ENCODE measurements at places on chromosomes 5 and 9. TPM values are rescaled to one million over a fixed set of nuclear protein-coding genes. Genes with fewer than 3 reads are reported as not detected.

- no peaks in the 10 kb centered on the region for H3K36me3 ChIP-seq
- H3K4me1 ChIP-seq = peaks cover 7% of the 10 kb centered on the region
- H3K4me3 ChIP-seq = no peak overlapping the region
- H3K27me3 ChIP-seq = no peaks in the 10 kb centered on the region
- no peak overlapping the region for H3K27ac ChIP-seq
These were observed 301.3 kb downstream of the ZNF608 start for GRCh38 chr5:124445070-124445619.

GRCh38 chr5:91225848-91226686 is 157.1 kb downstream of the ARRDC3 start:
- H3K4me3 ChIP-seq = no peak overlapping the region
- H3K36me3 ChIP-seq = no peaks in the 10 kb centered on the region
- no peaks in the 10 kb centered on the region for H3K27me3 ChIP-seq
- DNase-seq = no peak
- no peaks in the 10 kb centered on the region for H3K4me1 ChIP-seq
- H3K27ac ChIP-seq = no peak overlapping the region

- no peaks in the 10 kb centered on the region for H3K36me3 ChIP-seq
- peak overlapping the region; percentile 15 for H3K27ac ChIP-seq
- H3K27me3 ChIP-seq = no peaks in the 10 kb centered on the region
- no peak for DNase-seq
- no peak overlapping the region for H3K4me3 ChIP-seq
- H3K4me1 ChIP-seq = peaks cover 8% of the 10 kb centered on the region
These were observed 253.4 kb downstream of the ARHGAP26 start for GRCh38 chr5:143023411-143024096.

DNA sequence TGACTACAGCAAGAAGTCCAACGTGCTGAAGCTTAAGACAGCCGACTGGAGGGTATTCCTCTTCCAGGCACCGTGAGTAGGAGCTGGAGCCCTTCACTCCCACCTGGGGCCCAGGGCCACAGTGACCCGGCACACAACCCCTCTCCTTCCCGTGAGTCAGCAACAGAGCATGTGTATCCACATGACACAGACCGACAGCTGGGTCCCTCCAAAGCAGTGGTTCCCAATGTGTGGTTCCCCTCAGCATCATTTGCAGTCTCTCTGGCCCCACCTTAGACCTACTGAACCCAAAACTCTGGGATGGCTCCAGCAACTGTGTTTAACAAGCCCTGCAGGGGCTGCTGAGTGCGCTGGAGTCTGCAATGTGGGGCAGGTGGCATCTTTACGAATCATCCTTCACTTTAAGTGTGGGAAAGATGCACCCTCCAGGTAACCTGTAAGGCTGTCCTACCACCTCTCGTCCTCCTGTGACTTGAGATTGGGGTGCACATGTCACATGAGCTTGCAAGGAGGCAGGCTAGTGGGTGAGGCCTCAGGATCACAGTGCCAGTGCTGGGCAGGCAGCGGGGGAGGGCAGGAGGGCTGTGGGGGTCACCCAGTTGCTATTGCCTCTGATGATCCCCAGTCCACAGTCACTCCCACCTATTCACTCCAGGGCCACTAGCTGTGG is 42.2 kb downstream of the PSD2 start:
- H3K27me3 ChIP-seq = no peaks in the 10 kb centered on the region
- H3K4me1 ChIP-seq = no peaks in the 10 kb centered on the region
- no peak overlapping the region for H3K27ac ChIP-seq
- no peak overlapping the region for H3K4me3 ChIP-seq
- no peak for DNase-seq

DNA sequence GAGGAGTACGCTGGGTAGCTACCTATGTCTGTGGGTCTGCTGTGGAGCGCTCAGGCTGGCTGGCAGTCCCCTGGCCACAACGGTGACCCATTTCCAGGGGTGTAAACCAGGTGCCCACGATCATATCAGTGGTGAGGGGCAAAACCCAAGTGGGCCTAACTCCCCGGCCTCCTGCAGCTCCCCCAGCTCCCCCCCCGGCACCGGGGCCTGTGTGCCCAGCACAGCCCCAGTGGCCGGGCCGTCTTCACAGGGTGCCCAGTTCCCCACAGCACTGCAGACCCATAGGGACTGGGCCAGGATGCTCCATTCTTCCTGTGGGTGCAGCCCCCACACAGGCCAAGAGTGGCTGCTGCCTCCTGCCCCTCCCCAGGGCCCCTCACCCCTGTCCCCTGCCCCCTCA is 958 bp upstream of the LCN8 start:
- H3K27me3 ChIP-seq = no peaks in the 10 kb centered on the region
- H3K36me3 ChIP-seq = no peaks in the 10 kb centered on the region
- H3K4me1 ChIP-seq = no peaks in the 10 kb centered on the region
- H3K4me3 ChIP-seq = no peak overlapping the region
- no peak for DNase-seq
- no peak overlapping the region for H3K27ac ChIP-seq

- H3K36me3 ChIP-seq = no peaks in the 10 kb centered on the region
- DNase-seq = no peak
- no peaks in the 10 kb centered on the region for H3K4me1 ChIP-seq
- no peak overlapping the region for H3K27ac ChIP-seq
These were observed 288.3 kb upstream of the CDH18 start for GRCh38 chr5:20276061-20276958.

GRCh38 chr5:3845230-3845629 is 249.6 kb downstream of the IRX1 start:
- no peak overlapping the region for H3K4me3 ChIP-seq
- no peak for DNase-seq
- no peaks in the 10 kb centered on the region for H3K4me1 ChIP-seq
- H3K27ac ChIP-seq = no peak overlapping the region
- no peaks in the 10 kb centered on the region for H3K36me3 ChIP-seq

- no peak overlapping the region for H3K27ac ChIP-seq
- DNase-seq = no peak
- H3K36me3 ChIP-seq = no peaks in the 10 kb centered on the region
- H3K4me1 ChIP-seq = peaks cover 24% of the 10 kb centered on the region
These were observed 18.2 kb downstream of the FAF2 start for GRCh38 chr5:176466245-176466871.

GRCh38 chr5:14341571-14342230 is 198.6 kb downstream of the TRIO start:
- H3K27ac ChIP-seq = no peak overlapping the region
- DNase-seq = no peak

- no peak overlapping the region for H3K4me3 ChIP-seq
- no peaks in the 10 kb centered on the region for H3K36me3 ChIP-seq
- H3K4me1 ChIP-seq = no peaks in the 10 kb centered on the region
- H3K27me3 ChIP-seq = no peaks in the 10 kb centered on the region
- no peak overlapping the region for H3K27ac ChIP-seq
These were observed 11.5 kb downstream of the WNT8A start for GRCh38 chr5:138095100-138095907.

GRCh38 chr5:107012371-107012770 is 658.4 kb downstream of the EFNA5 start:
- no peaks in the 10 kb centered on the region for H3K36me3 ChIP-seq
- no peak overlapping the region for H3K27ac ChIP-seq
- no peaks in the 10 kb centered on the region for H3K27me3 ChIP-seq
- no peak overlapping the region for H3K4me3 ChIP-seq
- DNase-seq = no peak

GRCh38 chr9:122822056-122822455 is 6.3 kb downstream of the PDCL start:
- H3K27me3 ChIP-seq = no peaks in the 10 kb centered on the region
- no peak overlapping the region for H3K27ac ChIP-seq
- peaks cover 7% of the 10 kb centered on the region for H3K4me1 ChIP-seq
- peaks cover 22% of the 10 kb centered on the region for H3K36me3 ChIP-seq

- no peak overlapping the region for H3K27ac ChIP-seq
- no peaks in the 10 kb centered on the region for H3K27me3 ChIP-seq
- no peak overlapping the region for H3K4me3 ChIP-seq
These were observed 315.8 kb upstream of the GRAMD2B start for GRCh38 chr5:126107381-126107780.

DNA sequence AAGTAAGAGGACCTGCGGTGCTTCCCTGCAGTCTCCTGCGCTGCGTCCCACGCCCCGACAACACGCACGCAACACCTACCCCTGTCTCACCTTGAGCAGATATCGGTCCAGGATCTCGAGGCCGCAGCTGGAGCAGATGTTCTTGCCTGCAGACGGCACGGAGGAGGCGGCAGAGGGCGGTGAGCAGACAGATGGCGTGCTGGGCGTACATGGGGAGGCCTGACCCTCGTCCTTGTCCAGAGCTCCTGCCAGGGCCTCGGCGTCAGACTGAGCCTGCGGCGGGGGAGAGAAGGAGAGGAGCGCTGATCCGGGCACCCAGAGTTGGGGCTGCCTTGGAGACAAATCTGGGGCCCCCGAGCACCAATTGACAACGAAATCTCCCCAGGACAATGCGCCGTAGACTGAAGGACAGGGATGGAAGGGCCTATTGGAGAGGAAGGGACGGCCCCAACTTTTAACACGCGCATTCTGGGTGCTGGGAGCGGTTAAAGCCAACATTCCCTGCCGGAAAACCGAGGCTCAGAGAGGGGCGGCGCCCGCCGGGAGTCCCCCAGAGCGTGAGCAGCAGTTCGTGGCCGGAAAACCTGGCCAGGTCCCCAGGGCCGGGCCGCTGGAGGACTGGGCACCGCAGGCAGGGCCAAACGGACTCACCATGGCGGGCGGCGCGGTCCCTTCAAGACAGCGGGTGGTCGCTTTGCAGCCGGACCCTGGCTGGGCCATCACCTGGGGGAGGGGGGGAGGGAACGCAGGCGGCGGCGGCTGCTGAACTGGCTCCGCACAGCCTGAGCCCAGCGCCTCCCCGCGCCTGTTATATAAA is 1.8 kb downstream of the LHX6 start:
- no peak overlapping the region for H3K27ac ChIP-seq
- no peak for DNase-seq
- H3K36me3 ChIP-seq = no peaks in the 10 kb centered on the region
- H3K27me3 ChIP-seq = peaks cover 37% of the 10 kb centered on the region
- H3K4me3 ChIP-seq = peak overlapping the region; percentile 45

- DNase-seq = no peak
- no peaks in the 10 kb centered on the region for H3K36me3 ChIP-seq
These were observed 855.2 kb downstream of the MAT2B start for GRCh38 chr5:164360589-164360988.

GRCh38 chr5:112732131-112732530 is 5.6 kb upstream of the APC start:
- H3K27me3 ChIP-seq = no peaks in the 10 kb centered on the region
- no peak overlapping the region for H3K27ac ChIP-seq
- H3K4me3 ChIP-seq = no peak overlapping the region
- no peak for DNase-seq
- peaks cover 22% of the 10 kb centered on the region for H3K4me1 ChIP-seq

- no peaks in the 10 kb centered on the region for H3K4me1 ChIP-seq
- no peak for DNase-seq
- H3K27me3 ChIP-seq = no peaks in the 10 kb centered on the region
- H3K36me3 ChIP-seq = no peaks in the 10 kb centered on the region
- no peak overlapping the region for H3K27ac ChIP-seq
These were observed 266.3 kb downstream of the SEC61B start for GRCh38 chr9:99488131-99489059.

GRCh38 chr9:131744720-131745201 is 4.9 kb upstream of the RAPGEF1 start:
- H3K36me3 ChIP-seq = no peaks in the 10 kb centered on the region
- H3K27me3 ChIP-seq = no peaks in the 10 kb centered on the region
- H3K4me3 ChIP-seq = no peak overlapping the region
- DNase-seq = no peak
- H3K27ac ChIP-seq = no peak overlapping the region

GRCh38 chr5:106691701-106692100 is 979.0 kb downstream of the EFNA5 start:
- H3K36me3 ChIP-seq = no peaks in the 10 kb centered on the region
- no peak overlapping the region for H3K27ac ChIP-seq
- no peaks in the 10 kb centered on the region for H3K4me1 ChIP-seq
- H3K27me3 ChIP-seq = no peaks in the 10 kb centered on the region
- H3K4me3 ChIP-seq = no peak overlapping the region
- no peak for DNase-seq

GRCh38 chr5:139369181-139369580 is 13.9 kb downstream of the SLC23A1 start:
- no peak overlapping the region for H3K27ac ChIP-seq
- peaks cover 60% of the 10 kb centered on the region for H3K36me3 ChIP-seq
- no peak overlapping the region for H3K4me3 ChIP-seq
- peaks cover 7% of the 10 kb centered on the region for H3K4me1 ChIP-seq
- no peak for DNase-seq

DNA sequence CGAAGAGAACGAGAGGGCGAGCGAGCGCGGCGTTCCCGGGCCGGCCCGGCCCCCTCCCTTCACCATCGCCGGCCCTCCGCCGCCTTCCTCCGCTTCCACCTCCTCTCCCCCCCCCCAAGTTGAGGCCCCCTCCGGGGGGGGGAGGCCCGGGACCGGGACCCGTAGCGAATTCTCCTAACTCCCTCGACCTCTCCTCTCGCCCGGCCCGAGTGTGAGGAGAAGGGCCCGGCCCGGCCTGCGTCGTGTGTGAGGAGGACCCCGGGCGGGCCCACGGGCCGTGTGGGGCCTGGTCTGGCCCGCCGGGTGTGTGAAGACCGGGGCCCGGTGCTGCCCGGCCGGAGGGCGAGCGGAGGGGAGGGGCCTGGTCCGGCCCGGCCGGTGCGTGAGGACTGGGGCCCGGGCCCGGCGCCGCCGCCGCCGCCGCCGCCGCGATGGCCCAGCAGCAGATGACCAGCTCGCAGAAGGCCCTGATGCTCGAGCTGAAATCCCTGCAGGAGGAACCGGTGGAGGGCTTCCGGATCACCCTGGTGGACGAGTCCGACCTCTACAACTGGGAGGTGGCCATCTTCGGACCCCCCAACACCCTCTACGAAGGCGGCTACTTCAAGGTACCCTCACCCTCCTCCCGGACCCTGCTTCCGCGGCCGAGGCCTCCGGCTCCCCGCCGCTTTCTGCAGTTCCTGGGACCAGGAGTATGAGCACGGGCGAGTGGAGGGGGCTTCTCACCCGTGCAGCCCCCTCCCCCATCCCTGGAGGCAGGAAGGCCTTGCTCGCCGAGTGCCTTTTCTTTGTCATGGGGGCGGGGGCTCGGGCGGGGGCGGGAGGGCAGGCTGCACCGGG is 587 bp downstream of the UBE2R2 start:
- peak overlapping the region; percentile 98 for H3K4me3 ChIP-seq
- DNase-seq = no peak
- peak overlapping the region; percentile 98 for H3K27ac ChIP-seq
- H3K36me3 ChIP-seq = no peaks in the 10 kb centered on the region
- peaks cover 29% of the 10 kb centered on the region for H3K4me1 ChIP-seq

DNA sequence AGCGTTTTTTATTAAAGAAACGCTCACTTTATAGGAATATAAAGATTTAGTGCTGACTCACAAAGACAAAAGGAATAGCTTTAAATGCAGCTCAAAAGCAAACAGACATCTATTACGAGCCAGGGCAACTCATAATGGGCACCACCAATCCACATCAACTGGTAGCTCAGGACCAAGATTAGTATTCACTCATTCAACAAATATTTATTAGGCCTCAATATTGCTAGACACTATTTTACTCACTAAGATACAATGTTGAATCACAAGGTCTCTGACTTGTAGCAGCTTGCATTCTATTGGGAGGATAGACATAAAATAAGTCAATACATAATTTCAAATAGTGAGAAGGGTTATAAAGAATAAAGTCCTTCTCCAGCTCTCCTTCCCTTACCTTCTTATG is 8.0 kb upstream of the MAN2A1 start:
- no peaks in the 10 kb centered on the region for H3K36me3 ChIP-seq
- no peaks in the 10 kb centered on the region for H3K27me3 ChIP-seq
- no peak overlapping the region for H3K4me3 ChIP-seq
- H3K4me1 ChIP-seq = no peaks in the 10 kb centered on the region
- no peak for DNase-seq

The CRHBP gene
- total RNA-seq = 2.0 TPM

The KLHL3 gene
- total RNA-seq = 9.1 TPM

The HK3 gene
- total RNA-seq = 26.1 TPM

The GNA14 gene
- total RNA-seq = 5.8 TPM

The PALM2AKAP2 gene
- total RNA-seq = 84.2 TPM

The PCDHGB2 gene
- total RNA-seq = 9.7 TPM

The TMEFF1 gene
- not detected for total RNA-seq

The RGS7BP gene
- total RNA-seq = 31.1 TPM

The SPATA31E1 gene
- not detected for total RNA-seq
